Stomach (tissue), 19 donors: ENCODE measurements at places on chromosomes 2 and 18.
A peak's percentile ranks its signal among the peaks of the same experiment; 100 is the strongest.

- H3K27ac ChIP-seq, result peak overlapping the region; percentile 75
- no peaks in the 10 kb centered on the region for H3K4me1 ChIP-seq
- no peak overlapping the region for H3K4me3 ChIP-seq
Observed at GRCh38 chr2:231223001-231223375, 24.6 kb downstream of the ARMC9 start.

DNA sequence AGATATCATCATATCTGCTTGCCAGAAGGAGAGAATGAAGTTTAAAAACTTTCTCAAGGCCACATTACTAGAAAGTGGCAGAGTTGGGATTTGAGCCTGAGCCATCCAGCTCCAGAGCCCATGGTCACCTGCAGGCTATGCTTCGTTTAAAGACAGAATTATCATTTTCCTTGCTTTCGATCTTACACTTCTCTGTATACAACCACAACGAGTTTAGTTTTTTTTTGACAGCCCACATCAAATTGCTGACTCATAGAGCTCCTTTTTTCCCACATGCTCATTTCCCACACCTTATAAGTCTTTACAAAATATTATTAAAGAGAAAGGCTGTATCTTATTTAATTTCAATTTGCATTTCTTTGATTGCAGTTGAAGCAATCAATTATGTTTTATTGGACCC, 6.5 kb downstream of the PLEK start:
- DNase-seq, result no peak
- H3K27ac ChIP-seq, result no peak overlapping the region
- H3K27me3 ChIP-seq, result no peaks in the 10 kb centered on the region

GRCh38 chr2:18245375-18245774, 315.1 kb downstream of the RDH14 start:
- no peak overlapping the region for H3K27ac ChIP-seq
- DNase-seq, result no peak
- H3K4me3 ChIP-seq, result no peak overlapping the region
- no peaks in the 10 kb centered on the region for H3K27me3 ChIP-seq
- no peaks in the 10 kb centered on the region for H3K4me1 ChIP-seq

DNA sequence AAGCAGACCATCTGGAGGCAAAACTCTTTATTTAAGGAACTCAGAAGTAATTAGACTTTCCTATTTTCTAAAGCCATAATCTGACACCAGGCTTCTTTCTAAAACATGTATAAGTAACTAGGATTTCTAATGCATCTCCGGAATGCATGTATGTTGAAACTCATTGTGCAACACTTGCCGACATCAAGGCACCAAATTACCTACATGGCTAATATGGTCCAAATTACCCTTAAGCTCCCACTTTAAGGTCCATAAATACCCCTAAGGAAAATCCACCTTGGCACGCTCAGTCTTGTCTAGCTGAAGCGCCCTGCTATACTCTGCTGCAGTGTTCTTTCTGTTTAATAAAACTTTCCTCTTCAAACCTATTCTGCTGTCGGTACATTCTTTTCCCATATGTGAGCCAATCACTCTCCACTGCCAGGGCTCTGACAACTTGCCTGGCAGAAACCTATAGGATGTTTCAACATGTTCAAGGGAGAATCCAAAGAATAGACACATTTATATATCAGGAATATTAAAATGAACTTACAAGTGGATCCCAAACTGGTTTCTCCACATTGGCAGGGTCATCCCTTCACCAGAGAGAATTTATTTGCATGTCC, 171.9 kb downstream of the GALNT1 start:
- DNase-seq, result no peak
- H3K4me1 ChIP-seq, result no peaks in the 10 kb centered on the region
- H3K4me3 ChIP-seq, result no peak overlapping the region

- H3K4me1 ChIP-seq, result no peaks in the 10 kb centered on the region
- H3K27me3 ChIP-seq, result no peaks in the 10 kb centered on the region
- no peak for DNase-seq
Observed at GRCh38 chr18:76613755-76614120, 118.7 kb upstream of the ZNF516 start.

GRCh38 chr2:36562240-36562639, 35.7 kb downstream of the FEZ2 start:
- H3K27me3 ChIP-seq, result no peaks in the 10 kb centered on the region
- H3K4me1 ChIP-seq, result peaks cover 10% of the 10 kb centered on the region
- H3K4me3 ChIP-seq, result no peak overlapping the region
- no peak overlapping the region for H3K27ac ChIP-seq
- H3K36me3 ChIP-seq, result no peaks in the 10 kb centered on the region

- H3K27ac ChIP-seq, result no peak overlapping the region
- no peak for DNase-seq
- no peaks in the 10 kb centered on the region for H3K27me3 ChIP-seq
- no peak overlapping the region for H3K4me3 ChIP-seq
- H3K4me1 ChIP-seq, result no peaks in the 10 kb centered on the region
Observed at GRCh38 chr2:200258881-200259576, 47.5 kb upstream of the SPATS2L start.

DNA sequence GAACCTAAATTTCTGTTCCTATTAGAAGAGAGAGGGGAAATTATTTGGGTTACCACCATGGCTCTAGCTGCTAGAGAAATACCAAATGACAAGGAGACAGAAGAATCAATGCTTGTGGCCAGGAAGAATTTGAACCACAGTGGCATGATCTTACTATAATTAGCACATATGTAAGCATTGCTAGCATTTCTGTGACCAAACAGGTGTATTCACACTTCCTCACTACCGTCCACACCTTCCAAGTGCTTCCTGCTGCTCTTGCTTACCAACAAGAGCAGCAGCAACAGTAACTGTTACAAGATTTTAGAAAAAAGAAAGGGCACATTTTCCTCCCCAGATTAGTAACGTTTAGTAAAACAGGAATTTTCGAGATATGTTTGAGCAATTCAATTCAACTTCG, 60.5 kb downstream of the CDH7 start:
- no peak overlapping the region for H3K27ac ChIP-seq
- H3K4me1 ChIP-seq, result no peaks in the 10 kb centered on the region
- no peaks in the 10 kb centered on the region for H3K36me3 ChIP-seq
- no peaks in the 10 kb centered on the region for H3K27me3 ChIP-seq
- DNase-seq, result no peak
- no peak overlapping the region for H3K4me3 ChIP-seq

DNA sequence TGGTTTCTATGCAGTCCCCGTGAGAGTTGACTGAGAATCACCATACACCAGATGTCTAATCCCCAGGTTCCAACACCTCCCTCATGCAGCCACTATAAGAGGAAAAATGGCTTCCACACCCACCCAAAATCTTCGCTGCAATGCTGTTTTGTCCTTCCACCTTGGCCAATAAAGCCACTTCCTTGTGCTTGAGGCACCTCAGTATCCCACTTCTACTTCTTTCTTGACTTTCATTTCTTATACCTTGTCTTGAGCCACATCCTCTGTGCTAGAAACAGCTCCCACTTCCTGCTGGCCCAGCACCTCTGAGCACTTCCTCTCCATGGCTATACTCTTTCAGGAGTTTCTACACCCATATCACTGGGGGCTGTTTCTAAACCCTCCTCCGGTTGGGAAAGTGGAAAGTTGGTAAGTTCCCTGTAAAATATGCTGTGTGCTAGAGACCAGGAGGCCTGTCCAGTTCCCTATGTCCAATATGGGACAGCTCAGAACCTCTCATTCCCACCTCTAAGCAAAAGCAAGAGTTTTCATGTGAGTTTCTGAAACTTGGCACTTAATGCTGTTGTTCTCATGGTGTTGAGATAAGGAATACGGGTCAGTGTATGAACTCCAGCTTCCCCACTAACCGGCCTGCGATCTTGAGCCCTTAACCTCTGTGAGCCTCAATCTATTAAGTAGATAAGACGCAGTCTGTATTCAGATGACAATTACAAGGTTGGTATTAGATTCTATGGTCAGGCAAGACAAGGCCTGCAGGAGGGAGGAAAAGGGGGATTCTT, 209.1 kb upstream of the ID2 start:
- H3K4me3 ChIP-seq, result no peak overlapping the region
- peaks cover 50% of the 10 kb centered on the region for H3K4me1 ChIP-seq
- H3K36me3 ChIP-seq, result no peaks in the 10 kb centered on the region

DNA sequence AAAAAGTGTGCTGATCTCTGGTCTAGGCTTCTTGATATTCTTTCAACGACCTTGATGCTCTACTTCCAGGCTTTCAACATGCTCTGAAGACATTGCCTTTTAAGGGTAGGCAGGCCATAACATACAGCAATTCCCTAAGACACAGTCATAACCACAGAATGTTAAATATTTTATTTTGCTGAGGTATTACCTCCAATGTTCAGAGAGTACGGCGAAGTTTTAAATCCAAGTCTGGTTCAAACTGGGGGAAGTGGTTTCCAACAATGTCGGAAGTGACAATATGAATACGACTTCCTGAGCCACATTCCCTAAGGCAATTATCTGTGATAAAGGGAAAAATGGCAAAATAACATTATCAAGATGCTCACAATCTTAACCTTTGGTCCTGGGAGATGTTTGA, 1077.9 kb upstream of the PIK3C3 start:
- no peak overlapping the region for H3K4me3 ChIP-seq
- no peaks in the 10 kb centered on the region for H3K36me3 ChIP-seq
- DNase-seq, result no peak
- no peak overlapping the region for H3K27ac ChIP-seq

DNA sequence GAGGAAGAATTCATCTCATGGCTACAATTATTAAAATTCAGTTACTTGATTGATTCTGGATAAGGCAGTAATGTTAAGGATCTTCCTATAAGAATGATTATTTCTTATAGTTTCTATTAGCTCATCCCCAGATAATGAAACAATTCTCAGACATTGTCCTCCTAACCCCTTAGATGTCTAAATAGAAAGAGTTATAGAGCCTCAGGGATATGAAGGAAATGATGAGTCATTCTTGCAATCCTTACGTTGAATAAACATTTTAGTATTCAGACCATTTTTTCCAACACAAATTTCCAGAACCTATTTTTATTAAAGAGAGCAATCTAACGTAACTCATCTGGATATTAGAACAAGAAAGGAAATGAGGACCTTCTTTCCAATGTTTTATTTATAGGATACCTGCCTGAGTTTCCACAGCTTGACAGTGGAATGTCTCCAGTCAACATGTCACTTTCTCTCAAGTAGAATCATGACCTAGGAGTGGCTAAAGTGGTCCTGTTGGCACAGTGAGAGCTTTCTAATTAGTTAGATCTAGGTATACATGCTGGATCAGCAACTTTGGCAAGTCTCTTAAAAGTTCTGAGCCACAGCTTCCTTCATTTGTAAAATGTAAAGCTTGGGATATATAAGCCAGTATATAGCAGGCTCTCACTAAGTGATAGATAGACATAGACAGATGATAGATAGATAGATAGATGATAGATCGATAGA, 88.0 kb upstream of the RAB27B start:
- DNase-seq, result no peak
- H3K27me3 ChIP-seq, result no peaks in the 10 kb centered on the region
- H3K36me3 ChIP-seq, result no peaks in the 10 kb centered on the region
- no peak overlapping the region for H3K27ac ChIP-seq
- H3K4me3 ChIP-seq, result no peak overlapping the region

- no peak for DNase-seq
- H3K4me3 ChIP-seq, result no peak overlapping the region
- no peak overlapping the region for H3K27ac ChIP-seq
- no peaks in the 10 kb centered on the region for H3K36me3 ChIP-seq
- no peaks in the 10 kb centered on the region for H3K27me3 ChIP-seq
- peaks cover 5% of the 10 kb centered on the region for H3K4me1 ChIP-seq
Observed at GRCh38 chr2:169860149-169860548, 32.9 kb downstream of the UBR3 start.

GRCh38 chr18:68841301-68841700, 43.4 kb downstream of the CCDC102B start:
- H3K4me1 ChIP-seq, result no peaks in the 10 kb centered on the region
- H3K36me3 ChIP-seq, result no peaks in the 10 kb centered on the region
- H3K4me3 ChIP-seq, result no peak overlapping the region
- H3K27ac ChIP-seq, result no peak overlapping the region
- no peak for DNase-seq

- DNase-seq, result peak; percentile 75
- H3K4me1 ChIP-seq, result peaks cover 4% of the 10 kb centered on the region
- no peak overlapping the region for H3K4me3 ChIP-seq
Observed at GRCh38 chr2:225670111-225670974, 270.8 kb downstream of the NYAP2 start.

DNA sequence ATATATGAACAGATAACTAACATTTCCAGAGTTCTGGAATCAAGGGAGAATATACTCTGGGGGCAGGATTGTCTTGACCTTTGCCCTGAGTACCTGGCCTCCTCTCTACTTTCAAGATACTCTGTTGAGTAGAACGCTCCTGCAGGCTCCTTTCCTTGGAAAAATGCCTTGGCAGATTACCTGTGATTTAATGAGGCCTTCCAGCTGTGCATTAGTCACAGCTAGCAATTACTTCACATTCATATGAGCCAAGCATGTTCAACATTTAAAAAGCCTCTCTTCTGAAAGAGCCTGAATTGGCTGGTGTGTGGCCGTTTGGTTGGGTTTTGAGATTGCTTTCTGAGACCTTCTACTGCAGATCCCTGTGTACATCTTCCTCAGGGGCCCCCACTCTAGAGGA, 142.2 kb downstream of the PLCL1 start:
- no peaks in the 10 kb centered on the region for H3K36me3 ChIP-seq
- H3K27me3 ChIP-seq, result no peaks in the 10 kb centered on the region
- no peak overlapping the region for H3K27ac ChIP-seq
- DNase-seq, result peak; percentile 35
- H3K4me3 ChIP-seq, result no peak overlapping the region

GRCh38 chr2:36031471-36031870, 324.1 kb upstream of the CRIM1 start:
- no peaks in the 10 kb centered on the region for H3K4me1 ChIP-seq
- H3K36me3 ChIP-seq, result no peaks in the 10 kb centered on the region
- no peak overlapping the region for H3K4me3 ChIP-seq
- no peak overlapping the region for H3K27ac ChIP-seq
- DNase-seq, result no peak
- H3K27me3 ChIP-seq, result no peaks in the 10 kb centered on the region

- peak overlapping the region; percentile 60 for H3K4me3 ChIP-seq
- H3K27me3 ChIP-seq, result no peaks in the 10 kb centered on the region
- peak overlapping the region; percentile 84 for H3K27ac ChIP-seq
- no peaks in the 10 kb centered on the region for H3K4me1 ChIP-seq
Observed at GRCh38 chr18:45775241-45775676, 50.2 kb upstream of the SIGLEC15 start.

DNA sequence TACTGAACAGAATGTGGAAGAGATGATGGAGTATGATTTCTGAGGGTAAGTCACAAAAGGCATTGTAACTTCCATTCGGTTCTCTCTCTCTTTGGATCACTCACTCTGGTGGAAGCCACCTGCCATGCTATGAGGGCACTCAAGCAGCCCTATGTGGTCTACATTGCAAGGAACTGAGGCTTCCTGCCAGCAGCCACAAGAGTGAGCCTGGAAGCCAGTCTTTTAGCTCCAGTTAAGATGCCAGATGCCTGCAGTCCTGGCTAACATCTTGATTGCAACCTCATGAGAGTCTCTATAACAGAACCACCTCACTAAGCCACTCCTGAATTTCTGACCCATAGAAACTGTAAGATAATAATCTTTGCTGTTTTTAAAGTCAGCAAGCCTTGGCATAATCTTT, 935.7 kb downstream of the LRP1B start:
- H3K4me1 ChIP-seq, result no peaks in the 10 kb centered on the region
- DNase-seq, result no peak
- no peak overlapping the region for H3K27ac ChIP-seq
- no peaks in the 10 kb centered on the region for H3K27me3 ChIP-seq
- H3K4me3 ChIP-seq, result no peak overlapping the region
- no peaks in the 10 kb centered on the region for H3K36me3 ChIP-seq

- no peaks in the 10 kb centered on the region for H3K4me1 ChIP-seq
- H3K4me3 ChIP-seq, result no peak overlapping the region
- no peak for DNase-seq
- no peaks in the 10 kb centered on the region for H3K27me3 ChIP-seq
- H3K27ac ChIP-seq, result no peak overlapping the region
Observed at GRCh38 chr2:5472673-5473072, 219.5 kb upstream of the SOX11 start.
